T-cell (primary cell): ENCODE measurements at places on chromosomes 13 and 19. TPM values are rescaled to one million over a fixed set of nuclear protein-coding genes. Genes with fewer than 3 reads are reported as not detected.

Gene CBARP
- total RNA-seq, result 0.08 TPM

Gene CCDC106
- 3.1 TPM for total RNA-seq

Gene RAB20
- 2.9 TPM for total RNA-seq

Gene FSD1
- total RNA-seq, result 2.9 TPM

Gene SKA3
- 0.79 TPM for total RNA-seq

DNA sequence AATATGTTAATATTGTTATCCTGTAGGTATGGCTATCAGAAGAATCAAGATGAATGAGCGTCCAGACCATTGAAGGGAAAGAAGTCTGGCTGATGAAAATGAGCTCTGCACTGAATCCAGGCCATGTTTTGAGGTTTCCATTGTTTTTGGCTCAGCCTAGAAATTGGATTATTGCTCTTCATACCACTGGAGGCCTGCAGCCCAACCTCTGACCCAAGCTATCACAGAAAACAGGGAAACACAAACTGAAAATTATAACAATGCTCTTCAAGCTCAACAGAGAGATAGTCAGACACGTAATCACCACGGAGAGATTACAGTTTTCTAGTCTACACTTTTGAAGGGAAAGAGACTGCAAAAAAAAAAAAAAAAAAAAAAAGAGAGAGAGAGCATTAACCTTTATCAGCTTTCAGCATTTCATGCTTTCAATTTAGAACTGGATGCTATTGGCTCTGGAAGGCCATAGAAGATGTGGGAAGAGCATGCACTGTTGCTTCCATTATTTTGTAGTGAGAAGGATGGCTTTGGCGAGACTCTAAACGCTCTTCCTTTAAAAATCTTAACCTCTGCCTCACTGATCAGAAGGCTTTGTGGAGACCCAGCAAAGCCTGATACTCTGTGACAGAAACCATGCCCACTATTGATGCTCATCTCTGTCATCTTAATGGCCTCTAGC lies 10.8 kb downstream of the EDNRB start:
- H3K27me3 ChIP-seq, result no peaks in the 10 kb centered on the region
- H3K4me1 ChIP-seq, result no peaks in the 10 kb centered on the region
- no peak overlapping the region for H3K4me3 ChIP-seq
- H3K27ac ChIP-seq, result no peak overlapping the region
- no peak for DNase-seq

- H3K27ac ChIP-seq, result no peak overlapping the region
- no peak overlapping the region for H3K4me3 ChIP-seq
- no peaks in the 10 kb centered on the region for H3K36me3 ChIP-seq
- no peak for DNase-seq
These were observed 10.0 kb downstream of the CAMSAP3 start for GRCh38 chr19:7605490-7606222.

GRCh38 chr19:1063909-1064660 lies 2.9 kb upstream of the ARHGAP45 start:
- H3K4me1 ChIP-seq, result peaks cover 13% of the 10 kb centered on the region
- H3K36me3 ChIP-seq, result peaks cover 14% of the 10 kb centered on the region
- DNase-seq, result no peak

- H3K36me3 ChIP-seq, result no peaks in the 10 kb centered on the region
- no peaks in the 10 kb centered on the region for H3K4me1 ChIP-seq
- no peak overlapping the region for H3K27ac ChIP-seq
- DNase-seq, result no peak
- no peak overlapping the region for H3K4me3 ChIP-seq
These were observed 3.4 kb downstream of the POSTN start for GRCh38 chr13:37595162-37595561.

DNA sequence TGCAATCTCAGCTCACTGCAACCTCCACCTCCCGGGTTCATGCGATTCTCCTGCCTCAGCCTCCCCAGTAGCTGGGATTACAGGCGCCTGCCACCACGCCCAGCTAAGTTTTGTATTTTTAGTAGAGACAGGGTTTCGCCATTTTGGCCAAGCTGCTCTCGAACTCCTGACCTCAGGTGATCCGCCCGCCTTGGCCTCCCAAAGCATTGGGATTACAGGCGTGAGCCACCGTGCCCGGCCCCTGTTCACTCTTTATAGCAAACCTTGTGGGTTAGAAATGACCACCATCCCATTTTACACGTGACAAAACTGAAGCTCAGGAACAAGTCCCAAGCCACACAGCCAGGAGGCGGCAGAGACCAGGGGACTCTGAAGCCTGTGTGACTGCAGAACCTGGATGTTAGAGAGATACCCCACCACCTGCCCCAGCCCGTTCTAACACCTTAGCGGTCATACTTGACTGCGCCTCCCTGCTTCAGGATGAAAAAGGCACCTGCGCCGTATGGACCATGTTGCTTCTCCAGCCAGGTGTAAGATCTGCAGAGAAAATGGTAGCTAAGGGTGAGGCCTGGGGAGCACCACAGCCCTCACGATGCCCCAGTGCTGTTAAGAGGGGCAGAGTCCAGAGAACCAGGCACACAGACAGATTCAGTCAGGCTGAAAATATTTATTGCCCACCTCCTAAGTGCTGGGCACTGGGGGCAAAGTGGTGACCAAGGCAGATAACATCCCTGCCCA lies 3.6 kb downstream of the DMAC2 start:
- H3K4me3 ChIP-seq, result no peak overlapping the region
- H3K4me1 ChIP-seq, result peaks cover 5% of the 10 kb centered on the region
- no peak for DNase-seq

DNA sequence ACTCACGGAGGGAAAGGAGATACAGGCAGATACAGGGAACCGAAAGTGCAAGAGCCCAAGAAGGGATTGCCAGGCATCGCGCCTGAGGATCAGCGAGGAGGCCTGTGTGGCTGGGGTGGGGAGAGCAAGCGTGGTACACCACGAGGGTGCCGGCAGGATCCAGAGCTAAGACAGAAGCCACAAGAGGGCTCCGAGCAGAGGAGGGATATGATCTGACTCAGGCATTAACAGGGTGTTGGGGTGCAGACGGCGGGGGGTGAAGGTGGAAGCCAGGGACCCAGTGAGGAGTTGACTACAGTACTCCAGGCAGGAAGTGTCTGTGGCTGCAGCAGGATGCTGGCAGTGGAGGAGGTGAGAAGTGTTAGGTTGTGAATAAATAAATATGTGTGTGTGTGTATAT lies 5.4 kb upstream of the PPP1R37 start:
- no peaks in the 10 kb centered on the region for H3K27me3 ChIP-seq
- H3K36me3 ChIP-seq, result peaks cover 16% of the 10 kb centered on the region
- H3K27ac ChIP-seq, result peak overlapping the region; percentile 61
- peaks cover 5% of the 10 kb centered on the region for H3K4me1 ChIP-seq
- DNase-seq, result peak; percentile 46

DNA sequence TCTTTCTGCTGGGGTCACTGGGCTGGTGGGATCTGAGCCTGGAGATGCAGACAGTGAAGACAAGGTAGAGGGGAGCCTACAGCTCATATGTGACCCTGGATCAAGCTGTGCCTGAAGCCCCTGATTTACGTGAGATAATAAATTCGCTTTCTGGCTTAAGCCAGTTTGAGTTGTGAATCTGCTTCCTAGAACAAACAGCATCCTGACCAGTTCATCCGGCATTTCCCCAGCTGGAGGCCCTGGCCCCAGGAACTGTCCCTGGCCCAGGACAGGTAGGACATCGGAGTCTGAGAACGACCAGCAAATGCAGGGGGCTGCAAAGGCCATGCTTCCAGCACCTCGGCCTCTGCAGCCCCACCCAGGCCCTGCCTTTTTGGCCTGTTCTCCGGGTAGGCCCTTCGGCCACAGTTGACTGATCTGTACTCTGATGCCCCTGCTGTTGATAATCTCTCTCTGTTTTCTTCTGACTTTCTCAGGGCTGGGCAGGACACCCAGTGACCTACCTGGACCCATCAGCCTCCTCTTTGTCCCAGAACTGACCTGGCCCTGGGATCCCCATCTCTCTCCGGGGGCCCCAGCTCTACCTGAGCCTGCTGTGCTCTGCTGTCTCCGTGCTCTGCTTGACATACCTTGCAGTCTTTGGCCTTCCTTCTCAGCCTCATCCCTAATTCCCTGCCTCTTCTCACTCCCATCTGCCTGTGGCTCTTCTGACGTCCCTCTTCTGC lies 9.5 kb upstream of the VSIG10L start:
- H3K4me3 ChIP-seq, result no peak overlapping the region
- no peak for DNase-seq
- H3K36me3 ChIP-seq, result peaks cover 33% of the 10 kb centered on the region
